Kidney (tissue), 22 donors: ENCODE measurements at places on chromosomes 11 and 22. TPM values are rescaled to one million over a fixed set of nuclear protein-coding genes. Genes with fewer than 3 reads are reported as not detected.

- peak; percentile 72 for DNase-seq
Observed at GRCh38 chr11:76672431-76673175, 2.1 kb upstream of the LRRC32 start.

GRCh38 chr22:44147008-44147645 lies 33.6 kb upstream of the PARVG start:
- DNase-seq: peak; percentile 34

GRCh38 chr22:38012604-38013072 lies 28.3 kb upstream of the SOX10 start:
- DNase-seq: no peak

- DNase-seq: no peak
Observed at GRCh38 chr11:68792400-68792966, 41.2 kb upstream of the TESMIN start.

DNA sequence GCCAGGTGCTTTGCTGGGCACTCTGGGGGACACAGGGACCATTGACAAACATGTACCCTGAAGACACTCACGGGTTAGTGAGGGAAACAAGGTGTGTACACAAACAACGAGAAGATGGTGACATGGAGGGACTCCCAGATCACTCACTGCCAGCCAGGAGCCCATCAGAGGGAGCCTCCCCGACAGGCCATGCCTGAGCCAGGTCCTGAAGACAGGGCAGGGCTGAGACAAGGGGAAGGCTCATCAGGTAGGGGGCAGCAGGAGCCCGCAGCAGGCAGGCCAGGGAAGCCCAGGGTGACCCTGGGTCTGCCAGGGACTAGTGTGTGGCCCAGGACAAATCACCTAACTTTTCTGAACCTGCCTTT lies 127.9 kb downstream of the BUD13 start:
- DNase-seq: no peak

DNA sequence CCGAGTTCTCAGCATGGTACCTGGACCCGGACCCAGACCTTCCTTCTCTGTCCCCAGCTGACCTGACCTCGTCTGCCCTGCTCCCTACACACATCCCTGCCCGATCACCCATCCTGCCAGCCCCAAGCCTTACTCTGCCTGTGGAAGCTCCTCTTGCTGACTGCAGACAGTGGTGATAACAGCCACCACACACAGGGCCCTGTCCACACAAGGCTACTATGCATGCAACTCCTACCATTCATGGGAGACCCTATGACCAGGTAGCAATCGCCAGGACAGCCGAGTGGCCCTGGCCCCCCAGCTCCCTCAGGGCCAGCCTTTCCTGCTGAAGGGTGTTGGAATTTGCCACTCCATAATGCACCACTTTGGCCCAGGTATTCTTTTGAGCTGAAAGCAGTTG lies 233.6 kb downstream of the BRD1 start:
- DNase-seq: no peak

DNA sequence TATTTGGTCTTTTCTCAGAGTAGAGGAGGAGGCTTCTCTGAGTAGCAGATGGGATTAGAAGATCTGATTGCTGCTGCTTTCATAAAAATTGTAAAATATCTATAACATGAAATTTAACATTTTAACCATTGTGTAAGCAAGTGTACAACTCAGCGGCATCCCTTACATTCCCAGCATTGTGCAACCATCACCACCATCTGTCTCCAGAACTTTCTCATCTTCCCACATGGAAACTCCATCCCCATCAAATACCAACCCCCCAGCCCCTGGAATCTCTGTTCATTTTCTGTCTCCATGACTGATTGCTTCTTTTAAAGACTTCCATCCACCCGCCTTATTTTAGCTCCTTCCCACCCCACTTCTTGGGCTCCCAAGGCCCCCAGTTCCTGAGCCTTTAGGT lies 32.3 kb downstream of the MRGPRD start:
- DNase-seq: no peak

- no peak for DNase-seq
Observed at GRCh38 chr11:86230179-86230804, 14.3 kb upstream of the EED start.

GRCh38 chr11:14585438-14585837 lies 58.2 kb upstream of the PDE3B start:
- DNase-seq: no peak

- no peak for DNase-seq
Observed at GRCh38 chr11:130842001-130842400, 74.3 kb downstream of the SNX19 start.

DNA sequence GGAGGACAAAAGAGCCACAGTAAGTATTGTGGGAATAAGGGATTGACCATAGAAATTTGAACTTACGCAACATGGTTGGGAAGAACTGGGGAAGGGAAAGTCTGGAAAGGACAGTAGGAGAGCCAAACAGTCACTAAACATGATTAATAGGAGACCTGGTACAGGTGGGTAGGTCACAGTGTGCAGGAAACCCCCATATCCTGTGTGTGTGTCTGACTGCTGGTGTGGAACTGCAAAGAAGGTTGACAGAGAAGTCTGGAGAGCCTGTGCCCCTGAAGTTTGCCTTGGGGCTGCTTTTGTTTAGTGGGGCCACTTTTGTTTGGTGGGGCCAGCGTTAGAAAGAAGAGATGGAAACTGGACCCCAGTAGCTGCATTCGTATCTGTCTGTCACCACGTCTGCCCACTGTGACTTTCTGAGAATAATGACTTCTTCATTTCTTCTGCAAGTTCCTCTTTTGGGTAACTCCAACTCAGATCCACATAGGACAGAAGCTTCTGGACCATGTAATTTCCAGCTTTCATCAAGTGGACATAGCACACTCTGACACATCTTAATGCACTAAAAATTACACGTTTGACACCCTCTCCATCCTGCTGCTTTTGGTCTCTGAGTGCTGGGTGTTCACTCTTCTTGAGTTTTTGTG lies 126.8 kb upstream of the RAG2 start:
- DNase-seq: no peak

- no peak for DNase-seq
Observed at GRCh38 chr11:71209181-71209580, 43.2 kb downstream of the SHANK2 start.

DNA sequence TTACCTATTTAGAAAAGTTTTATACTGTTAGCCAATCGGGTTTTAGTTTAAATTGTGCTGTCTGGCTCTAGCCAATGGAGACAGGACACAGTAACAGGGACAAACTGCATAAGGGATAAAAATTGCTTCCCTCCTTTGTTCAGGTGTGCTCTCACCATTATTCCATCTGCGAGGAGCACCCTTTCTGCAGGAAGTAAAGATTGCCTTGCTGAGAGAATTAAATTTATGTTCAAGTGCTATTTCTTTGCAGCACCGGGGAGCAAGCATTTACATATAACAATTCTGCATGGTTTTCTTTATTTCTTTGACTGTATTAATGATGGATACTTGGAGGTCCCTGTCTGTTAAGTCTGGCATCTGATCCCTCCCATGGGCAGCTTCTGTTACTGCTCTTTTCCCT lies 80.5 kb downstream of the BRD1 start:
- no peak for DNase-seq

- DNase-seq: no peak
Observed at GRCh38 chr11:96134602-96135001, 208.4 kb downstream of the MAML2 start.

DNA sequence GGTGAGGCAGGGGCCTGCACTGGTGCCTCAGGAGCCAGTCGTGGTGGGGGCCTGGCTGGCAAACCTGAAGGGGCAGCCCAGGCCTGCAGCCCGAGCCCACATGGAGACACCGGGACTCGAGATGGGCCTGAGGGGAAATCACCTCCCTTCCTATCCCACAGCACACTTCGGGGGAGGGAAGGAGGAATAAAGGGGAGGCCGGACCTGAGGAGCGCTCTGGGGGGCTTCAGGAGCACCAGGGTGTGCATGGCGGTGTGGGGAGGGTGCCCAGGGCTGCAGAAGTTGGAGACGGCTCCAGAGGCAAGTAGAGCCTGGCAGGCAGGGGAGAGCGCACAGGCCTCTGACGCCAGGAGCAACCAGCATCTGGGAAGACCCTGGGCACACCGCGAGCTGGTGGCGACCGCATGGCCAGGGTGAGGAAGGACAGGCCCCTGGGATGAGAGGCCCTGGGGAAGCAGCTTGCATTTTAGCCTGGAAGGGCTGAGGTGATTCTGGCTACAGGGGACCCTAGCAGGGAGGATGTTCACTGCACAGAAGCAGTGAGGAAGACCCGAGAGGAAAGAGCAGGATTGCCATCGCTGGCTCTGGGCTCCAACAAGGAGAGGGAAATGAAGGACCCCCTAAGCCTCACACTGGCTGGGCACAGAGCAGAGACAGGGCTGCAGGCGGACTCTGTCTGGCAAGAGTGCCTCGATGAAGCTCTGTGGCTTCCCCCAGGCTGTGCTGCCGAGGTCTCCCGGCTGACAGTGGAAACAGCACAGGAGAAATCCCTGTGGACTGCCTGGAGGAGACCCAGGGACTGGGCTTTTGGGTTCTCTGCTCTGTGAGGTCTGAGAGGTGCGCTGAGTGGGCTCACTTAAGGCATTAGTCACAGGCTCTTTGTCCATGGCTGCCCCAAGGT lies 457.7 kb downstream of the BRD1 start:
- DNase-seq: no peak

DNA sequence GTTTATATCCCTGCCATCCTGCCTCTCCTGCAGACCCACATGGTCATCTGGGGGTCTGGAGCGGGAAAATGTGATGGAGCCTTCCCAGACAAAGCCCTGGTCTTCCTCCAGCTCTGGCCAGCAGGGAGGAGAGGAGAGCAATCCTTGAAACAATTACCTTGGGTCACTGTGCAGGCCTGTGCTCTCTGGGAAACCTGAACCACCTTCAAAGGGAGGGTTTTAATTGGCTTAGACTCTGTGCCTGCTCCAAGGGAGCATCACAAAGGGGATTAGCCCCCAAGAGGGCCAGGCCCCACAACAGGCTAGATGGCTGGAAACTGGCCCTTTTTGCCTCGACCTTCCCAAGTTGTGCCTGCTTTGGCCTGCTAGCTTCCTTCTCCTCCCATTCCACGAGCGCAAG lies 351.9 kb downstream of the TENM4 start:
- no peak for DNase-seq

DNA sequence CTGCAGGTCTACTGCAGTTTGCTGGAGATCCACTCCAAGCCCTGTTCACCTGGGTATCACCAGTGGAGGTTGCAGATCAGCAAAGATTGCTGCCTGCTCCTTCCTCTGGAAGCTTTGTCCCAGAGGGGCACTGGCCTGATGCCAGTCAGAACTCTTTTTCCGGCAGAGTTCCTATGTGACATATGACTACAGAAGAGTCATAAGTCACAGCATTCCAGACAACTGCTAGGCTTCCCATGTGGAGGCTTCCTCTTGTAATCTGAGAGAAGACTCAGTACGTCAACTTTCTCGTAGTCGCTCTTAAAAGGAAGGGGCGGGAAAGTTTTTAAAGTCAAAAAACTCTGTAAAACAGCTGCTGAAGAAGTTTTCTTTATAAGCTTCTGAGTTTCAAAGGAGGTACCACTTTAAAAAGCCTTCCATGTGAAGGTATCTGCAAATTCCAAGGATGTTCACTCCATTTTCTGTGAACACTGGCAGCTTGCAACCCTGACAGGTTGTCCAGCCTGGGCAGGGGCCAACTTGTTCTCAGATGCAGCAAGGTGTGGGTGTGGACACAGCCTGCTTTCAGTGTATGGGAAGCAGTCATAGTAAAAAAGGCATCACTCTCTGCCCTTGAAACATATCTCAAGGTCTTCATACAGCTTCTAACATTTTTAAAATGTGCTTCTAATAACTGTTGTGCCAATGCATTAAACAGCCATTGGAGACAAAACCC lies 97.8 kb downstream of the ME3 start:
- peak; percentile 61 for DNase-seq

- no peak for DNase-seq
Observed at GRCh38 chr11:110176366-110177085, 83.3 kb downstream of the ZC3H12C start.

DNA sequence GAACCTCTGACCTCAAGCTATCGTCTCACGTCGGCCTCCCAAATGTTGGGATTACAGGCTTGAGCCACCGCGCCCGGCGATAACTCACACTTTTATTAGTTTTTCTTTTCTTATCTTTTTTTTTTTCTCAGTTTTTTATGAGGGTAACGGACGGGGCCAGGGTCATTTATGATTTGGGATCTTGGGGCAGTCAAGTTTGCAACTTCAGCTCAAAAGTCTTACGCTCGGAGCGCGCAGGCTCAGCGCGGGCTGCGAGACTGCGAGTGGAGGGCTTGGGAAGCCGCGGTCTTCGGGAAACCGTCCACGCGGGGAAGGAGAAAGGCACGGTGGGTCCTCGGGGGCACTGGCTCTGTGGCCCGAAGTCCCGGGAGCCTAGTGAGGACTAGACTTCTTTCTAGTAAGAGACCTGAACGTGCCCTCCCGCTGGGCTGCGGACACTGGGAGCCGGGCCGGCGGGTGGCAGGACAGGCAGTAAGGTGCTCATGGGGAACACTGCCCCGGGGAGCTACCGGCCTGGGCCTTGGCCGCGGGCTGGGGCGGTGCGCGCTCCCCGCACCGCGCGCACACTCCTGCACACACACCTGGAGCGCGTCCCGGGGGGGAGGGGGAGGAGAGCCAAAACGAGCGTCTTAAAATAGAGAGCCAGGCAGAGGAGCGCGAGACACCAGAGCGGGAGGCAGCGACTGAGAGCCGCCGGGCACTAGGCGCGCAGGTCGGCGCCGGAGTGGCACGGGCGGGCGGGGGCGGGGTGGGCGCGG lies 476 bp upstream of the BARX2 start:
- DNase-seq: peak; percentile 43

- DNase-seq: peak; percentile 66
Observed at GRCh38 chr11:121241343-121242211, 51.0 kb upstream of the SC5D start.

GRCh38 chr11:8768625-8769333 lies 86.2 kb downstream of the RPL27A start:
- DNase-seq: no peak

DNA sequence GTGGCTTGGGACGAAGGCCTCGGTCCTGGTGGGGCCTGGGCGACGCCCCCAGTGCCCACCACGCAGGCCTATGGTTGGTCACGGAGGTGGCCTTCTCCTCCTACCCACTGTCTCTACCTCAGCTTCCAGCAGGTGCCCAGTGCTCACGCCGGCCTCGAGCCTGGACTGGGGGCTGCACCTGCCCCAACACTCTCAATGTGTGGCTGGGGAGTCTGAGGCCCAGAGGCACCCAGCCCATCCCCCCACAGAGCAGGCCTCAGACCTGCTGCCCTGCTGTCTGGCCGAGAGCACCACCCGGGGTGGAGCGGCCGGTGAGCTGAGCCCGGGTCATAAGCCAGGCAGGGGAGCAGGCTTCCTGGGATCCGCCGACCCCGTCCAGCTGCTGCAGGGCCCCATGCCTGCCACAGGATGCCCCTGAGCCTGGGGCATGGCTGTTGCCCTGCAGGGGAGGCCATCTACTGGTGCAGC lies 28.6 kb upstream of the MUC5AC start:
- peak; percentile 71 for DNase-seq

- peak; percentile 83 for DNase-seq
Observed at GRCh38 chr11:19963697-19964387, 196.4 kb downstream of the DBX1 start.

GRCh38 chr11:2468363-2469235 lies 23.8 kb downstream of the KCNQ1 start:
- DNase-seq: no peak

OR2AG1 gene
- not detected for polyA plus RNA-seq

ARHGAP8 gene
- 30.2 TPM for polyA plus RNA-seq

BDNF gene
- 0.19 TPM for polyA plus RNA-seq

MOGAT2 gene
- 1.1 TPM for polyA plus RNA-seq

RASSF10 gene
- 6.1 TPM for polyA plus RNA-seq

TSGA10IP gene
- not detected for polyA plus RNA-seq

PARVA gene
- polyA plus RNA-seq: 25.1 TPM

EHF gene
- 4.7 TPM for polyA plus RNA-seq

ASRGL1 gene
- 85.6 TPM for polyA plus RNA-seq

NCAM1 gene
- 1.7 TPM for polyA plus RNA-seq

MS4A15 gene
- polyA plus RNA-seq: not detected

OR8B12 gene
- polyA plus RNA-seq: not detected
